ENCODE measurements at places on chromosomes 1 and 21.

DNA sequence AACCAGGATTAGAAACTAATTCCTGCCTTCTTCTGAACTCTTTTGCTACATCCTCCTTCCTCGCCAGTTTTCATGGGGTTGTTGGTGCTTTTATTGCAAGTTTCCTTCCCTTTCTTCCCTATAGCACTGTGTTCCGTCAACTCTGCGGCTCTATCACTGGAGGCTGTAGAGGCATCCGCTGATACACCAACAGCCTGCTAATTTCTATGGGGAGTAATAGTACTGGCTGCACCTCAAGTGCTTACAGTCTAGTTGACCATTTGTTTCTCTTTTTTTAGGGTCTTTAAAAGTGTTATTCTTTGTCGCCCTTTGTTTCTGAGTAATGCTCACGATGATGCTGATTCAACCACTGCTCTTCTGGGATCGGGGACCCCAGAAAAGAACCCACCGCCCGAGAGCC, 746 bp downstream of the MIS18A start:
- DNase-seq: no peak

DNA sequence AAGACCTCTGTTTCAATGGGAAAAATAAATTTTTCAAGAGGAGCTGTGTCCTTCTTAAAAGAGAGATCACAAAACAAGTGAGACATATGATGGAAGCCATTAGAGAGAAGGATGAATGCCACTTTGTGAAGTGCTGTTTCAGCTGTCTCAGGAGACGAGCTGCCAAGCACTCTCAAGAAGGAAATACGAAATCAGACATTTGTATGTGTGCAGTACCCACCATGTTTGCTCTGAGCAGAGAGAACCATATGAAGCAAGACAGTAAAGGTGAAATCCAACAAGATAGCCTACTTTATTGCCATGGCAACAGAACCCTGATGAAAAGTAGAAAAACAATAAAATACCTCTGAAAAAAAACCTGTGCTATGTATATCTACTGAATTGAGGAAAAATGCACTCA, 168.1 kb downstream of the AMY1C start:
- no peak for DNase-seq

GRCh38 chr21:46059195-46059594, 38.7 kb upstream of the COL6A2 start:
- DNase-seq: no peak

DNA sequence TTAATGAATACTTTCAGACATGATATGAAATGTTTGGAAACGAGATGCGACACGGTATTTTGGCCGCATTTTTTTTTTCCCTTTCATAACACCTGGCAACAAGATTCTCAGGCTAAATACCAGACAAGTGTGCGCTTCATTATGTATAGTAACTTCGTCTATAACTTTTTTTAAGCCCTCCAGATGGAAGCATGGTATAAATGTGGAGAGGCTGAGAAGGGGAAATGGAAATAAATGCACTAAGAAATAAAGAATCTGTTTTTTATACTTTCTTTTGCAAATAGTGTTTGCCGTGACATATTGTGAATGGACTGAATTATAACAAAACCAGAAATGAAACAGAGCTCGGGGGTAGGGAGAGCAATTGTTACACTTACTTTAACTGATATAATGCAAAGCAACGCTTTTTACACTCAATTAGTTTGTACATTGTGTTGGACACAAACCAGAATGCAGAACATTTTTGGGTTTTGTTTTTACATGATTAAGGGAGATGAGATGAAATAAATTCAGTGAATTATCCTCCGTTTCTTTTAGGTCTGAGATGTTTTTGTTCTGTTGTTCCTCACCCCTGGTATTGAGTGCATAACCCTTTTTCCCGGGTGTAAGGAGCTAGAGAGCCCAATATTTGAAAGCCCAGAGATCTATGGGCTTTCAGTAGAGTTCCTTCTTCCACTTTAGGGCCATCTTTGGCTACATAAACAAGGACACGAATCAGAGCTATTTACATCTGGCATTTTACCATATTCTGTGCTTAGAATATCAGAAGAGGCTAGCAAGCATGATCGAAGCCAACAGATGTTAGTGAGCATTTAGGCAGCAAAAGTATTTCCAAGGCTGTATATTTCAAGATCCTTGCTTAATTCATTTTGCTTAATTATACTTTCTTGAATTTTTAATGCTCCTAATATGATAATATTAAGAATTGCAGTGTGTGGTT, 478.0 kb downstream of the CAMTA1 start:
- no peak for DNase-seq

DNA sequence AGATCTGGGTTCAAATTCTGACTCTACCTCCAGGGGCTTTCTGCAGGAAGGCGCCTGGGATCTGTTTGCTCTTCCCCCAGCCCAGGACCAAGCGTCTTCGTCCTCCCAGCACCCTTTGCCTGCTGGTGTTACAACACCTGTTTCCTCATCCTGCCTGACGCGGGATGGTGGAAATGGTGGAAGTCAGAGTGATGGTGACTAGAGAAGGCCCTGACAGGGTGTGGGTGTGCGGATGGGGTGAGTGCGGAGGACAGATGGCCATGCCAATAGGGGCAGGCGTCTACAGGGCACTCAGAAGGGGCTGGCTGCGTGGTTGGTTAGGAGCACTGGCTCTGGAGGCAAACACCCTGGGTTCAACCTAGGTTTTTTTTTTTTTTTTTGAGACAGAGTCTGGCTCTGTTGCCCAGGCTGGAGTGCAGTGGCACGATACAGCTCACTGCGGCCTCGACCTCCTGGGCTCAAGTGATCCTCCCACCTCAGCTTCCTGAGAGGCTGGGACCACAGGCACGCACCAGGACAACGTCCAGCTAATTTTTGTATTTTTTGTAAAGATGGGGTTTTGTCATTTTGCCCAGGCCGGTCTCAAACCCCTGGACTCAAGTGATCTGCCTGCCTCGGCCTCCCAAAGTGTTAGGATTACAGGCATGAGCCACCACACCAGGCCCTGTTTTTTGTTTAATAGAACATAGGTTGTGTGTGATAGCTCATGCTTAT, 1.5 kb downstream of the THEMIS2 start:
- DNase-seq: no peak

- no peak for DNase-seq
Measured at GRCh38 chr1:98991127-98992012, 13.3 kb downstream of the PLPPR5 start.

DNA sequence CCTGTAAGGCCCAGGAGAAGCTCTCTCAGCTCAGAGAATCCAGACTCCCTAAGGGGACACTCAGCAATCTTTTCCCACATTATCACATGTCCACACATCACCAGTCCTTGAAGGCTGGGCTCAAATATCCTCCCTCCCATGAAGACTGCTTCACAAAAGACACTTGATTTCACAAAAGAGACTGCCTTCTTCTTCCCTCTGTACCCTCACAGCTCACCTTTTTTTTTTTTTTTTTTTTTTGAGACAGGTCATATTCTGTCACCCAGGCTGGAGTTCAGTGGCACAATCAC, 1.5 kb downstream of the CD58 start:
- no peak for DNase-seq

DNA sequence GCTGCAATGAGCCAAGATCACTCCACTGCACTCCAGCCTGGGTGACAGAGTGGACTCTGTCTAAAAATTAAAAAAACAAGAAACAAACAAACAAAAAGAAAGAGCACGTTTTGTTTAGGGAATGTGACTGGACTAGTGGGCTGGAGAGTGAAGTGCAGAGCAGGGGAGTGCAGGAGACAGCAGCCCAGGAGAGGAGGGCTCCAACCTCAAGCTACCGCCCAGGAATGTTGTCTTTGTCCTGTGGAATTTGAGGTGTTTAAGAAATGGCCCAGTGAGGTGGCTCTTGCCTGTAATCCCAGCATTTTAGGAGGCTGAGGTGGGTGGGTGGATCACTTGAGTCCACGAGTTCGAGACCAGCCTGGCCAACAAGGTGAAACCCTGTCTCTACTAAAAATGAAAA, 42.4 kb upstream of the MTF2 start:
- no peak for DNase-seq

GRCh38 chr1:110430366-110430765, 20.6 kb upstream of the PROK1 start:
- no peak for DNase-seq

- DNase-seq: no peak
Measured at GRCh38 chr1:150799089-150799488, 9.0 kb downstream of the CTSK start.

DNA sequence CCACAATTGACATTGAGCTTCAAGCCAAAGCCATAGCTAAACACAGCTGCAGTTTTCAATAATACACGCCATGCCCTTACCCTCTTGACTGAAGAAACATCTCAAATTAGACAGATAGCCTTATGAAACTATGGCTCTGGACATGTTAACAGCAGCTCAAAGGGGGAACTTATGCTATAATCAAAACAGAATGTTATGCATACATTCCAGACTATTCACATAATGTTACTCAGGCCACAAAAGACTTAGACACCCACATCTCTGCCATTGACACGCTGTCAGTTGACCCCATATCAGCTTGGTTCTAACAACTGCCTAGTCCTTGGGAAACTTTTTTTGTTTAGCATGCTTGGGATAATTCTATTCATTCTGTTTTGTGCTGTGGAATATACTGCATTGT, 2.3 kb upstream of the NENF start:
- DNase-seq: no peak

- no peak for DNase-seq
Measured at GRCh38 chr1:1236176-1236763, 4.2 kb downstream of the B3GALT6 start.

DNA sequence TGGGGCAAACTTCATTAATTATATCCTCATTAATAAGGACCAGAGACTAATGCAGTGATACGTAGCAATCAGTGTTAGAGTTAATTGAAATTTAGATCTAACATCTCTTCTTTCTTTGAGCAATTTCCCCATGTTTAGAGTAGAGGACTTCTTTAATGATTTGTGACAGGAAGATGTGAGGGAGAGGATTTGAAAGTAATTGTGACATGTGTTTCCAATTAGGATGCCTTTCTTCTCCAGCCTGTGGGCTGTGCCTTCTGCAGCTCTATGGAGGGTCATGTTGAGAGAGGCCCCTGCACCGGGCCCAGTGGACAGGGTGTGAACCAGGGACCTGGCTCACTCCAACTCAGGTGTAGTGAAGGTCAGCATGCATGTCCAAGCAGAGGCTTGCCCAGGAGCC, 103.0 kb downstream of the GREM2 start:
- no peak for DNase-seq

- no peak for DNase-seq
Measured at GRCh38 chr21:44550807-44551206, 498 bp downstream of the KRTAP10-2 start.

GRCh38 chr1:168112673-168113305, 23.9 kb downstream of the GPR161 start:
- DNase-seq: no peak

DNA sequence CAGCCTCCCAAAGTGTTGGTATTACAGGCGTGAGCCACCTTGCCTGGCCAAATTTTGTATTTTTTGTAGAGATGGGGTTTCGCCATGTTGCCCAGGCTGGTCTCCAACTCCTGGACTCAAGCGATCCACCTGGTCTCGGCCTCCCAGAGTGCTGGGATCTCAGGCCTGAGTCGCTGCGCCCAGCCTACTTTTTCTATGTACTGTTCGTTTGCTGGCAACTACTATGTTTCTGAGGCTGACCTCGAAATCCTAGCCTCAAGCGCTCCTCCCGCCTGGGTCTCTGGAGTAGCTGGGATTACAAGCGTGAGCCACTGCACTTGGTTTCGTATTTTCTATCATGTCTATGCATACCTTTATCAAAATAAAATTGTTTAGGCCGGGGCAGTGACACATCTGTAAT, 675 bp upstream of the TEKT2 start:
- no peak for DNase-seq

DNA sequence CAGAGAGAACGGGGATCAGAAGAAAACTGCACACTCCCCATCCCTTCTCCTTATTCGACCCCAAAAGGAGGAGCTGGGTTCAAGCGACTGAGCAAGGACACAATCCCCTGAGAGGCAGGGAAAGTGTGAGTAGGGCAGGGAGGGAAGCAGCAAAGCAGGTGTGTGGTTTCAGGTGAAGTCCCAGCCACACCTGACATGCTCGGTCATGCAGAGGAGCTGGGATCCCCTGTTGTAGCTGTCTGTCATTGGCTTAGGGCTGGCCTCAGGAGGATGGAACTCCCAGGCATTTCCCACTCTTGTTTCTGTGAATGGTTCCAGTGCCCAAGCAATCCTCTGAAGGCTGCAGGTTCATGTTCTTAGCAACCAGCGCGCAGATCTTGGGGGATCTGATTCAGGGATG, 150.7 kb downstream of the DSCAM start:
- no peak for DNase-seq

- DNase-seq: no peak
Measured at GRCh38 chr1:214281720-214282629, 1.0 kb downstream of the SMYD2 start.

- no peak for DNase-seq
Measured at GRCh38 chr1:111704240-111704639, 35.0 kb downstream of the INKA2 start.

GRCh38 chr1:33714421-33714820, 149.5 kb upstream of the HMGB4 start:
- DNase-seq: no peak

DNA sequence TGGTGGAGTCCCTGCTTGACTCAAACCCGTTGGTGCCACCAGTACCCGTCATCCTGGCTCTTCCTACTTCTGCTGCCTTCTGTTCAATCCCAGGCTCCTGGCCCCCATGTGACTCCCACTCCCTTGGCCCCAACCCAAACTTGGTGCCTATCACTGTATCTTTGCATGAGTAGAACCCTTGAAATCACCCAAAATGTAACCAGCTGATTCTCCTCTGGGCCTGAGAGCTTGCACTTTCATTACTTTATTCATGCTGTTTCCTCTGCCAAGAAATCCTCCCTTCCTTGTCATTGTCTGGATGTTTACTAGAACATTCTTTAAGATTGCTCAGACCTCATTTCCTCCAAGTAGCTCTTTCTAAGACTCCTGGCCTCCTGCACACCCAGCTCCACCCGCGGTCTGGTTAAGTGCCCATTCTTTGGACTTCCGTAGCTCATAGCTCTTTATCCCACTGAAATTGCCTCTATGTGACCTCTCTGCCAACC, 15.7 kb downstream of the PTAFR start:
- no peak for DNase-seq

DNA sequence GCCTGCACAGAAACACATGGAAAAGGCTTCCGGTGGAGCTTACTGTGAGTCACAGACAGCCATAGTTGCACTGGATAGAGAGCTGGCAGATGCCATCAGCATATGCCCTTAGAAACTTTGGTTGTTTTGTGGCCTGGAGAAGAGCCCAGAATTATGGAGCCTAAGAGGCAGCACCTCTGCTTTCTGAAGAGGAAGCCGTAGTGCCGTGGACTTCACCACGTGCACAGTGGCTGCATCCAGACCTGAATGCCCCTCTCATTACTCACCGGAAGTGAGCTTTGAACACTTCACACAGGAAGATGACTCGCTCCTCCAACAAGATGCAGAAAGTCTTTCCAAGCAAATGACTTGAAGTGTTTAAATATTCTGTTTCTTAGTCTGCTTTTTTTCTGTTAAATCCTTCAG, 28.4 kb downstream of the JUN start:
- DNase-seq: peak; percentile 54

DNA sequence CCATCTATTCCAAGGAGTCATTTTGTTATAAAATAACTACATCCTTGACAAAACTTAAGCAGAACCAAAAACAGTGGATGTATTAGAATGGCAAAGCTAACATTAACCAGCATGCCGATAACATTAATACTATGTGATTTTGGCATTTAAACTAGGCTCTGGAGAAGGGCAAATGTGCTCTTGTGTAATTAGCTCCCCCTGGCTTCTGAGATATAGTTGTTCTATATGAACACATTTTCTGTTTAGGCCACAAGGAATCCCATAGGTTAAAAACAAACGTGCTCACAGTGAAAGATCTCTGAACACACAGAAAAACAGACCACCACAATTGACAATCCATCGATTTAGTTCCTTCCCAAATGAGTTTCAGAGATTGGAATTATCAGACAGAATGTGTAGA, 57.4 kb upstream of the TARS2 start:
- DNase-seq: peak; percentile 26

- DNase-seq: no peak
Measured at GRCh38 chr1:184299406-184299790, 87.4 kb upstream of the C1orf21 start.

Measured in GM20000 (cell line).